ENCODE measurements at places on chromosomes 2 and 18.

- no peak for DNase-seq
These were observed 21.7 kb upstream of the NRP2 start for GRCh38 chr2:205660521-205661124.

GRCh38 chr18:58216071-58216481 is 172.1 kb downstream of the NEDD4L start:
- no peak for DNase-seq

GRCh38 chr18:35463827-35464226 is 33.9 kb downstream of the INO80C start:
- DNase-seq = no peak

GRCh38 chr2:37892436-37893114 is 32.5 kb upstream of the RMDN2 start:
- DNase-seq = no peak

DNA sequence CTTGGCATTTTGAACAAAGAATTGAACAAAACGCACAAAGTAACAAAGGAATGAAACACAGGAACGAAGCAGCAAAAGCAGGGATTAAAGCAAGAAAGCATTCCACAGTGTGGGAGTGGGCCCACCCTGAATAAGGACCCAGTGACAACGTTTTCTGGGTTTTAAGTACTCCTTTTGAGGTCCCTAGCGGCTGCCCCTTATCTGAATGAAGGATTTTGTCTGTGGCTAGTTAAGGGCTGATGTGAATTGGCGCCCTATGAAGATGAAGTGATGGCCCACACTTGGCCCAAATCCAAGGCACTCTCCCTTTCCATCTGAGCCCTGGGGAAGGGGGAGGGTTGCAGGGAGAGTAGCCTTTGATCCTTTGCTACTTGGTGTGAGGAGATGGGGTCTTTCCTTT is 7.8 kb upstream of the CCDC141 start:
- no peak for DNase-seq

DNA sequence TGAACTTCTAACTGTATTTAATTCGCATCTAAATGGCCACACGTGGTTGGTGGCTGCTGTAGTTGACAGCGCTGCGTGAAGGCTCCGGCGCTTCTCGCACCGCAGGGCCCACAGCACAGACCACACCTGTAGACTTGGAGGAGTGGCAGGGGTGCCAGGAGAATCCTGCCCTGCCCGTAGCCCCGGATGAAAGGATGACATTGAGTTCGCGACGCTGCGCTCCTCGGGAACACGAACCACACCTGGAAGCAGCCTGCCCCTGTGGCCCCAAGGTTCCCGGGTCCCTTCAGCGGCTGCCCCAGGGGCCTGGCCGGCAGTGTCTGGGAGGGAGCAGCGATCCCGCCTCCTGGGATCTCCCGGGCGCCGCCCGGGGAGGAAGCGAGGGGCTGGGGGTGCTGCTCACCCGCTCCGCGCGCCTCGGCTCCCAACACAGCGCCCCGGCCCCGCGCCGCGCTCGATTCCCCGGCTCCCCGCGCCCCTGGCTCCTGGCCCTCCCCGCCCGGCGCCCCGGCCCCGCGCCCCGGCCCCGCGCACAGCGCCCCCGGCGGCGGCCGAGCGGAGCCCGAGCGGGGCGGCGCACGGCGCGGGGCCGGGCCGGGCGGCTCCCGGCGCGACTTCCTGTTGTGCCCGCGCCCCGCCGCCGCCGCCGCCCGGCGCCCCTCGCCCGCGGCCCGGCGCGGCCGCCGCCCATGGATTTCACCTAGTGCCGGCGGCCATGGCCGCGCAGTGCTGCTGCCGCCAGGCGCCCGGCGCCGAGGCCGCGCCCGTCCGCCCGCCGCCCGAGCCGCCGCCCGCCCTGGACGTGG is at the start of gene RNPEPL1:
RNPEPL1 (plus strand) TSS at position 613 of the 806 bp plus-strand sequence; CDS start at position 716, 103 bp downstream.
- DNase-seq = no peak

- no peak for DNase-seq
These were observed 157.9 kb downstream of the LNPK start for GRCh38 chr2:175844169-175844568.

DNA sequence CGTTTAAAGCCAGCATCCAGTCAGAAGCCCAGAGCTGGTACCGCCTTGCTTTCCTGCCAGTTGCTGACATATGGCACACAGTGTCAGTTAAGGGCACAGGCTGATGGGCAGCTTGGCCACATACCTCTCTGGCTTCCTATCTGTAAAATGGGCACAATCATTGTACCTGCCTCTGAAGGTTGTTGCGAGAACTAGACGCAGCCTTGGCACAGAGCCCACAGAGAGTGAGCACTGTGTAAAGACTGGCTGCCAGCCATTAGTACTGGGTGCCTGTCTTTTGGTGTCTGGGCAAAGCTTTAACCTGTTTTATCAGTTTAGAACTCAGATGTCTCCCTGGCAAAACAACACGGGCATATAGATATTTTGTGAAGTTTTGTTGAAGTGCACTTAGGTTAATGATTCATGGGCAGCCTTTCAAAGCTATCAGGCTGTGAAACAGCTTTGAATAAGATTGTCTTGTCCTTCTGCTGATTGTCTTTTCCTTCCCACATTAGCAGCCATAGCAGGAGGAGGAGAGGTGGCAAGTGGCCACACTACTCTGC is 269.5 kb downstream of the NEDD4L start:
- DNase-seq = no peak

- DNase-seq = no peak
These were observed 636.9 kb downstream of the PLCL1 start for GRCh38 chr2:198441246-198441645.

- DNase-seq = no peak
These were observed 7.4 kb downstream of the PLEKHB2 start for GRCh38 chr2:131112529-131112928.

- no peak for DNase-seq
These were observed 180.8 kb downstream of the MBD2 start for GRCh38 chr18:54043484-54044251.

DNA sequence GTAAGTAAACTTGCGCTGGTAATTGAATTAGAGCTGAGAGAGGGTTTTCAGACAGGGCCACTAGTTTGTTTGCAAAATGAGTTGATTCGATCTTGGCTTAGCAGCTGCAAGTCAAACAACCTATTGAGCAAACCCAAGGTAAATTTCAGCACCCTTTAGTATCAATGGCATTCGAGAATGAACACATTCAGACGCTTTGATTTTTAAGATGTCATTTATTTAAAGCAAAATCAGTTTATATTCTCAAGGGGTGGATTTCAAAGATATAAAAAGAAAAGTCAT is 44.2 kb downstream of the TGIF1 start:
- DNase-seq = no peak

DNA sequence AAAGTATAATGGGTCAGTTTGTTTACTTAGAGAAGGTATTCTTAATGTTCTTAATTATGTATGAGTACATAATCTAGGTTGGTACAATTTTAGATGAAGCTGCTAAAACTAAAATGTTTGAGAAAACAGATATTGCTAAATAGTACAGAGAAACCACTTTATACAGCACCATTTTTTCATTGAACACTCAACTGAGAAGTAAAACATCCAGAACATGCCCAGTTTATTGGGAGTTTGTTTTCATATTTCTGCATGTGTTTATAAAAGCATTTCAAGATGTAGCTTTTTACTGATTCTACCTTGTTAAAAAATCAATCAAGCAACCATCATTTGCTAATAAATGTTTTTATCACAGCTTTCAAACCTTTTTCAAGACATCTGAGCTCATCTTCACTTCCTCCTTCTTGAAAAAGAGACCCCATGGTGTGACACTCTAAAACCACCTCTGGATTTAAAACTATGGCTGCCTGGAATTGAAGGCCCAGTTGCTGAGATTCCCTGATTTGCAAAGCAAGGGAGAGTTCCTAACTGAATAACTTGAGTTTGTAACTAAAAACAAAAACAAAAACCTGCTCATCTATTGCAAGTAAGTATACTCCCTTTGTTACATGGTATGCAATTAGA is 585.9 kb downstream of the ZEB2 start:
- no peak for DNase-seq

DNA sequence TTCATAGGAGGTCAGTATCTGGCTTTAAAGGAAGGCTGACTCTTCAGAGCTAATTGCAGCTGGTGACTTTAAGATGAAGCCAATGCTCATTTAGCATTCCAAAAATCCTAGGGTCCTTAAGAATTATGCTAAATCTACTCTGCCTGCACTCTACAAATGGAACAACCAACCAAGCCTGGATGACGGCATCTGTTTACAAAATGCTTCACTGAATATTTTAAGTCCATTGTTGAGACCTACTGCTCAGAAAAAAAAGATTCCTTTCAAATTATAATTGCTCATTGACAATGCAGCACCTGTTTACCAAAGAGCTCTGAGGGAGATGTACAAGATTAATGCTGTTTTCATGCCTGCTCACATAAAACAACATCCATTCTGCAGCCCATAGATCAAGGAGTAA is 31.4 kb downstream of the YWHAQ start:
- DNase-seq = no peak

GRCh38 chr2:226483143-226483542 is 316.5 kb downstream of the IRS1 start:
- DNase-seq = no peak

GRCh38 chr18:984004-984403 is 79.3 kb downstream of the ADCYAP1 start:
- DNase-seq = no peak

DNA sequence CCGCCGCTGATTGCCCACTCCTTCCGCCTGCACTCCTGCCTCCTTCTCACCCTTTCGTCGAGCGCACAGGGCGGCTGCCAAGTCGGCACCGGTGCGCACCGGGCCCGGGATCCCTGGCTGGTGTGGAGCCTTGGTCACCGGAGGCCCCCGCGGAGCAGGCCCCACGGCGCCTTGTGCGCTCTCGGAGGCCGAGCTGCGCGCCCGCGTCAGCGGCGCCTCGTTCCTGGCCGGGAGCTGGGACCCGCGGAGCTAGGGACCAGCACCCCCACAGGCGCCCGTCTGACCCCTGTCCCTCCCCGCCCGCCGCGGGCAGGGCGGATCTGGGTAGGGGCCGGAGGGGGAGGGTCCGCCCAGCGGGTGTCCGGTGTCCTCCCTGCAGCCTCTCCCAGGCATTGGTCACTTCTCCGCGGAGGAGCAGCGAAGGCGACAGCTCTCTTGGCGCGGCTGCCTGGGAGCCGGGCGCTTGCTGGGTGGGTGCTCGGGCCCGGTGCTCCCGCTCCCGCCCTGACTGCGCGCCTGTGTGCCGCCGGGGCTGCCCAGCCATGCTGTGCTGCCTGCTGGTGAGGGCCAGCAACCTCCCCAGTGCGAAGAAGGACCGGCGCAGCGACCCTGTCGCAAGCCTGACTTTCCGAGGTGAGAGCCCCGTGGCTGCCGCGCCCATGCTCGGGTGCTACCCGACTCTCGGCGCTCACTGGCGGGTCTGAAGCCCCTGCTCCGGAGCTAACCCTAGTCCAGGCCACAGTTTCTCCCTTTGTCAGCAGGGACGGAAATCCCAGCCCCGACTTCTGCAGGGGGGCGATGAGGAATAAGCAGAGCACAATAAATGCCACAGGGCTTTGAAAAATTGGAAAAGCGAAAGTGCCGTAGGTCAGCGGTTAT is 13.2 kb downstream of the DYSF start:
- no peak for DNase-seq

DNA sequence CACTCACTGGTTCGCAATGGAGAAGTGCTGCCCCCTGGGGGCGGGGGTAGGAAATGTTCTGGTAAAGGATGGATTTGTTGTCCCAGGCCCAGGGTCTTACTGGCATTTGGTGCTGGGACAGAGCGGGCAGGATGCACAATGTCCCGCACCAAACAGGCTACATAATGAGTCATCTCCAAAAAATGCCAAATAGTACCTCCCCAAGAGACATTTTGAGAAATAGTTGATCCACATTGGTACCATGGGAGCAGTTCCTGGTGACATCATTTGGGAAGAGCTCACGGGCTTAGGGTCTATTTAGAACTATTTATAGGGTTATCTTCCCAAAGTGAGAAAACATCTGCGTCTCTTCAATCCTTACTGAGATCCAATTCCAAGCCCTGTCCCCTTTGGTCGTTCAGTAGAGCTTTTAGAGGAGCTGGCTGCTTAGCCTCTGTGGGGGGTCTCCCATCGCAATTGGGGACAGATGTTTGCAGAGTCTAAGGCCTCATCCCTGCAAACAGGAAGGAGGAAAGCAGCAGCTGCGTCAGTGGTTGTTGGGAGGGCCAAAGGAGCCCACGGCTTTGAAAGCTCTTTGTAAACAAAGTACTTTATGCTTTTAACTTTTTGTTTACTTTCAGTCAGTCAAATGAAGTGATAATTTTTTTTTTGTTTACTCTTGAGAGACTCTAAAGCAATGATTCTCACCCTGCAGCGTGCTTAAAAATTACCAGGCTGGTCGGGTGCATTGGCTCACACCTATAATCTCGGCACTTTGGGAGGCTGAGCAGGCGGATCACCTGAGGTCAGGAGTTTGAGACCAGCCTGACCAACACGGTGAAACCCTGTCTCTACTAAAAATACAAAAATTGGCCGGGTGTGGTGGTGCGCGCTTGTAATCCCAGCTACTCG is 49.3 kb downstream of the GREB1 start:
- peak; percentile 4 for DNase-seq

- DNase-seq = no peak
These were observed 114.2 kb upstream of the SULT1C3 start for GRCh38 chr2:108125581-108125980.

DNA sequence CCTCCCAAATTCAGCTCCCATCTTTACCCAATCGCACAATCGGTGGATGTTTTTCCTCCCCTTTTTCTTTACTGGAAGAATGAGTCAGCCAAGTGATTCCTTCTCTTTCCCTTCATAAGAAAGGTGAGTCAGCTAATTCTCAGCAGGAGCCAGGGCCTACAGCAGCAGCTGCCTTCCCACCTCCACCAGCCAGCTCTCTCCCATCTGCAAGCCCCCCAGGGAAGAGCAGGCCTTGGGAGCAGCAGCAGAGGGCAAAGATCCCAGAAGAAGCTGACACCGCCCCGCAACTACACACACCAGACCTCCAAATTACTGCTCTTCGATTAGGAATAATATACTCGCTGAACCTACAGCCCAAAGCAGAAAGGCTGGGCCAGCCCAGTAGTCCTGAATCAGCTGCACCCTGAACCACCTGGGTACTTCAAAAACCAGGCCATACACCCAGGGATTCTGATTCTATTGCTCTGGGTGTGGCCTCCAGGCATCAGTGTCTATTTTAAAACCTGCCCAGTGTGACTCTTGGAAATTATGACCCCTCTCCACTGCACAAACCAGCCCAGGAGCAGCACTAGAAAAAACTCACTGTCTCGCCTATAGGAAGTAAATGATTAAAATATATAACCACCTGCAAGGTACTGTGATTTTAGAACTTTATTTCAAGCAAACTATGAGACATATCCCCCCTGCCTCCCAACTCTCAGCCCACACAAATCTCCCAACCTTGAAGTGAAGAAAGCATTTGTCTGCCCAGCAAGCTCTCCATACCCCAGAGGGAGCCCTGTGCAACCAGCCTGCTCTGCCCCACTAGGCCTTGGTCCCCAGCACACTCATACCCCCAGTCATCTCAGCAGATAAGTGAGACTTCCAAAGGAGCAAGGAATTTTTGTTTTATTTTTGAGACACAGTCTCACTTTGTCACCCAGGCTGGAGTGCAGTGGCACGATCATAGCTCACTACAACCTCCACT is 7.3 kb downstream of the SFXN5 start:
- no peak for DNase-seq

All from NCI-H1436 treated with DMSO at 0.1 percent for 48 hours (cell line).